ENCODE measurements at places on chromosomes 13 and 19.

DNA sequence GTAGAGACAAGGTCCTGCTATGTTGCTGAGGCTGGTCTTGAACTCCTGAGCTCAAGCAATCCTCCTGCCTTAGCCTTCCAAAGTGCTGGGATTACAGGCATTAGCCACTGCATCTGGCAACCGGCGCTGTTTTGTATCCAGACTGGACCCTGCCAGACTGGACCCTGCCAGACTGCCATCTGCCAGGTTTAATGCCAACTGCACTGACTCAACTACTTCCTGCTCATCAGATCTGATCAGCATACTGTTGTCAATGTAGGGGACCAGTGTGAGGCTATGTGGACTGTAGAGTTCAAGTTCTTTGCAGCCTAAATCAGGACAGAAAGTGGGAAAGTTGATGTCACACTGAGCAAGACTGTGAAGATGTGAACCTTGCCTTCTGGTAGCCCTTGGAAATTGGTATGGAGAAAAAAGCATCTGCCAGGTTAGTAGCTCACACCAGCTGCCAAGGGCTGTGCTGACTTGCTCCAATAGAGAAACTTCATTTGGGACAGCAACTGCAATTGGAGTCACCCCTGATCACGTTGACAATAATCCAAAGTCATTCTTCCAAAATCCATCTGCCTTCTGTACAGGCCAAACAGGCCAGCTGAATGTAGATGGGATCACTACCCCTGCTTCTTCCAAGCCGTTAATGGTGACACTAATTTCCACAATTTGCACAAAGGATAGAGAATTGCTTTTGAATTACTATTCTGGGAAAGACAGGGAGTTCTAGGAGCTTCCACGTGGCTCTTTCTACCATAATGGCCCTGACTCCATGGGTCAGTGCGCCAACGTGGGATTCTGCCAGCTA, 36.8 kb upstream of the ATP1A3 start:
- no peak for DNase-seq

- no peak for DNase-seq
These were observed 91.1 kb downstream of the RNASEH2B start for GRCh38 chr13:51000571-51001260.

- no peak for DNase-seq
These were observed 5.7 kb upstream of the TSPAN16 start for GRCh38 chr19:11290256-11290655.

DNA sequence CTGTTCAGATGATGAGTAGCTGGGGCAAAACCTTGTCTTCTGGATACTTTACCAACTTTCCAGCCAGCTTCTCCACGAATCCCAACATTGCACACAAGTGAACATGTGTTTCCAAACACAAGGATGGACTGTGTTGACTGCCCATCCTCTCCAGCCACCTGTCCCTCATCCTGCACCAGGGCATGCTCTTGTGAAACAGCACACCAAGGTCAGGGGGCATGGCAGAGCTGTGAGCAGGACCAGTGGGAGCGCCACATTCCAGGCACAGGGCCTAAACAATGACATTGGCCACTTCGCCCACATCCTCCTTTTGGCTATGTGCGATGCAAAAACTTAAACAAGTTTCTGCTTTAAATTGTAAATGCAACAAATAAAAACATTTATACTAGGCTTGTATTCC, 105.5 kb downstream of the IRS2 start:
- DNase-seq = no peak

- no peak for DNase-seq
These were observed 9.1 kb upstream of the DPP9 start for GRCh38 chr19:4732680-4733114.

- no peak for DNase-seq
These were observed 26.3 kb upstream of the UQCRFS1 start for GRCh38 chr19:29239213-29239776.

DNA sequence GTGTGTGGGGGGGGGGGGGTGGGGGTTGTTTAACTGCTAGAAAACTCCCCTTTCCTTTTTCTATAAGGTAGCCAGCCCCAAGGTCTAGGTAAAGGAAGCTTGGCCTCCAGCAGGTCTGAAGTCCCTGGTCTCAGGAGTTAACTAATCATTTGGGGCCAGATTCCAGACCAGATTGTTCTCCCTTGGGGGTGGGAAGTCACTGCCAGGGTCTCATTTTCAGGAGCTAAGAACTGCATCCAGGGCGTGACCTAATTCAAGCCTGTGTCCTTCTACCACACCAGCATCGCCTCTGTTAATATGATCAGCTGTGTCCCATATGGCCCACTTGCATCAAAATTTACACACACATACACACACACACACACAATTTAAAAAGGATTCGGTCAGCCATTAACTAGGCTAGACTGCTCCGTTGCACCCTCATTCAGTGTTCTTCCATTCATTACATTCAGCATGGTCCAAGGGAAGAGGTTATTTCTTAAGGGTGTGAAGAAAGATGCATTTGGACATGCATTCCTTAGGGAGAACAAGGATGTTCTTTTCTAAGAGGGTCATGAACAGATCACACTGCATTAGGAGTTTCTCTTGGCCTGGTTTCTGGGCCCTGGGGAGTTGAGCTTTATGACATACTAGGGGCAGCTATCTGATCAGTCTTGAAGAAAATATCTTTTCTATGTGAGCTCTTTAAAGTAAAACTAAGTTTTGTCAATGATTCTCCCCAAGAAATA, 91.0 kb downstream of the FGF14 start:
- DNase-seq = no peak

GRCh38 chr19:38245826-38246498, 10.2 kb downstream of the PPP1R14A start:
- no peak for DNase-seq

- DNase-seq = no peak
These were observed 5.4 kb downstream of the LINGO3 start for GRCh38 chr19:2302319-2303210.

- no peak for DNase-seq
These were observed 30.2 kb downstream of the PDCD5 start for GRCh38 chr19:32611161-32611560.

DNA sequence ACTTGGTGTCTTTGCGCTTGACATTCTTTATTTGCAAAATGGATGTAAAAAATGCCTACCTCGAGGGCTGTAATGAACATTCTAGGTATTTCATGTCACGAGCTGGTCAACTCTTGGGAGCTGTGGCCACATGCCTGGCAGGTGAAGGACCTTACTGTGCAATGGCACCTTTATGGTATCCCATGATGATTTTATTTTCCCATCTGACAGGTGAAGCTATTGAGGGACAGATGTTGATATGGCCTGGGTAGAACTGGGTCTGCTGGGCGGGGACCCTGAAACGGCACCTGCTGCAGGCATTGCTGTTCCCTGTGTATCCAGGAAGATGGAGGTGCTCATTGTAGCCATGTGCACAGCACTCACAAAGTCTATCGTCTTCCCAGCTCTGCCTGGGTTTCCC, 332.2 kb downstream of the TEX29 start:
- no peak for DNase-seq

DNA sequence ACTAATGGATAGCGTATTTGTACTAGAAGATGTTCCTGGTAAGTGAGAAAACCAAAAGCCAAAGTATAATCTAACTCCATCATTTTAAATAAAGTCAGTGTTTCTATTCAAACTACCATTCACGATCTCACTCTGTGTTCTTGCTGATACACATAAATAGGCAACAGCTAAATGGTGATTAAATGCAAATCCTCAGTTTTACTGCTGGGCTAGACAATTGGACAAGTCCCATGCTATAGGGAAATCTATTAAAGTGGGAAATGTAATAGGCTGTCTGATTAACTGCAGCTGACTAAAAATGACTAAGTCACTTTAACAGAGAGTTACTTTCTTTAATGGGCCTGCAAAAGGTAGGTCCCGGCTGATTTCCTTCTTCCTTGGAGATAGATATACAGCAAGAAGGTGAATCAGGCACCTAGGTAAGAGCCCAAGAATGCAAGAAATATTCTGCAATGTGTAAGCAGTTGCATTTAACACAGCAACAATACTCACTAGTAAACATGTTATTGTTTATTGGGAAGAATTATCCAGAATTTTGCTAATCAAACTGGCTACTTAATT, 298.4 kb downstream of the SLITRK6 start:
- DNase-seq = no peak

- no peak for DNase-seq
These were observed 102.0 kb downstream of the STARD13 start for GRCh38 chr13:33183431-33184111.

DNA sequence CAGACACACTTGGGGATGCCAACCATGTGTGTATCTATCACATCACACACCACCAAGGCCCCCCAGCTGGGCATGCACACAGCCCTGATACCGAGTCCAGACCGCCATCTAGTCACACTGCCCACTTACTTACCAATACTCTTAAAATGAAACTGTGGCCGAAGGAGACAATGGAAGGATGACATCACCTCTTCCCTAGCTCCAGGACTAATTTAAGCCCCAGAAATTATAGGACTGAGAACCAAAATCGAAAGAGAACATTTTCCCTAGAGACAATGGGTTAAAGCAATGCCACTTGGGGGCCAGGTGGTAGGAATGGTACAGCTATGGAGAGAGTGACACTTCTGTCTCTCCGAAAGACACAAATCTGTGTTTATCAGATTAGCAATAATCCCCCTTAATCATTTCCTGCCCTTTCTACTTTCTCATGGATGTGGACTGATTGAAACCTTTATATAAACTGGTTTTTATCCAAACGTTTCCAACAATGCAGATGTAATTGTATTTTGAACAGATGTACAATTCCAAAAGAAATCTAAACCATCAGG, 663 bp upstream of the GGACT start:
- no peak for DNase-seq

DNA sequence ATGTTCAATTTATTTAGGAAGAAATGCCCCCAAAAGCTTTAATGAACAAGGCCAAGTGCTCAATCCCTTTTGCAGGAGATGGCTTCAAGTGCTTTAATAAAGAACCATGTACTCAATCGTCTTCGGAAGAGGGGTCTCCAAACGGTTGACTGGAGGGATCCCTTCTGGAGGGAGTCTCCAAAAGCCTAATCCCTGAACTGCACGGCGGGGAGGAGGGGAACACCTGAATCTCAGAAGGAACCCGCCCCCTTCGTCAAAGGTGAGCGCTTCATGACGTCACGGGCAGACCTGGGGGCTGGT, 505 bp downstream of the PAF1 start:
- DNase-seq = no peak

DNA sequence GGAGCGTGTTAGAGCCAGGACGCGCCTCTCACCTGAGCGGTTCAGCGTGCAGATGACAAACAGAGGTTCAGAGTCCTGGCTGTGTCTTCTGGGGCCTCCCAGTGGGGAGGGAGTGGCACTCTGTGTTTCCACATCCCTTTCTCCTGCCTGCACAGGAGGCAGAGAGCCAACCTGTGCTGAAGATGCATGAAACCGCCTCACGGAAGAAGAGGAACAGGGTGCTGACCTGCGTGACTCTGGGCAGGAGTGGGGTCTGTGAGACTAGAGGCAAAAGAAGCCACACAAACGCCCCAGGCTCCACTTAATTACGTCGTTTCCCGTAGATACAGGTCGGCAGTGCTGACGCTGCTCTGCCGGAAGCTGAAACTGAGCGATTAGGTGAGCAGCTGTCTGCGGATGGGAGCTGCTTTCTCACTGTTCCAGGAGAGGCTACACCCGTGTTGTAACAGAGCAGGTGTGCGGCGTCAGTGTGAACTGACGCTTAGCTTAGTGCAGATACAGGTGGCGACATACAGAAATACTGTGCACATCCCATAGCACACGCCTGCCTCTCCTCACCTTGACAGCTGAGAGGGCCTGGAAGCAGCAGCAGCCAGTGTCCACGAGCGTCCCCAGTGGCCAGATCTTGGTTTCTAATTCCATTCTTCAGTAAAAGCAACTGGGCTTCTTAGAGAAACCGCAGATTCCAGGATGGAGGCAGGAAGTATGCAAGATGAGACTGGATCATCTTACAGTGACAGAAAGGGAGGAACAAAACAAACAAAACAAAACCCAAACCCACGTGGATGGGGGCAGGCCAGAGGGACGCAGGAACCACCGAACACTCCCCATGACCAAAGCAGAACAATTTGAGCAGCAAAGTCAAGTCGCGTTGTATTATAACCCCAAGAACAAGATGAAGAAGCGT, 37.7 kb upstream of the MCF2L start:
- peak; percentile 24 for DNase-seq

- peak; percentile 33 for DNase-seq
These were observed 17.6 kb downstream of the RANBP3 start for GRCh38 chr19:5960005-5961001.

GRCh38 chr13:75329723-75330122, 152.2 kb downstream of the TBC1D4 start:
- DNase-seq = no peak

- DNase-seq = peak; percentile 92
These were observed 5.1 kb downstream of the BBC3 start for GRCh38 chr19:47225746-47226425.

GRCh38 chr19:1206150-1206863, 729 bp downstream of the STK11 start:
- DNase-seq = no peak

- DNase-seq = peak; percentile 51
These were observed 5.3 kb upstream of the GPR183 start for GRCh38 chr13:99312493-99312883.

DNA sequence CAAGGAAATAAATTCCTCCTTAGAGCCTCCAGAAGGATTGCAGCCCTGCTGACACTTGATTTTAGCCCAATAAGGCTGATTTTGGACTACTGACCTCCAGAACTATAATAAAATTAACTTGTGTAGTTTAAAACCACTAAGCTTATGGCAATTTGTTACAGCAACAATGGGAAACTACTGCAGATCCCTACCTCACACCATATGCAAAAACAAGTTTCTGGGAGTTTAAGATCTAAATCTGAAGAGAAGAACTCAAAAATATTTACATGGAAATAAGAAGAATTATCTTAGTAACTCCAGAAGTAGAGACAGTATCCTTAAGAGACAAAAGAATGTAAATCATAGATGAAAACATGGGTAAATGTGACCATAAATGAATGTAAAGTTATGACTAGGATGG, 5.9 kb downstream of the ZNF575 start:
- DNase-seq = no peak

DNA sequence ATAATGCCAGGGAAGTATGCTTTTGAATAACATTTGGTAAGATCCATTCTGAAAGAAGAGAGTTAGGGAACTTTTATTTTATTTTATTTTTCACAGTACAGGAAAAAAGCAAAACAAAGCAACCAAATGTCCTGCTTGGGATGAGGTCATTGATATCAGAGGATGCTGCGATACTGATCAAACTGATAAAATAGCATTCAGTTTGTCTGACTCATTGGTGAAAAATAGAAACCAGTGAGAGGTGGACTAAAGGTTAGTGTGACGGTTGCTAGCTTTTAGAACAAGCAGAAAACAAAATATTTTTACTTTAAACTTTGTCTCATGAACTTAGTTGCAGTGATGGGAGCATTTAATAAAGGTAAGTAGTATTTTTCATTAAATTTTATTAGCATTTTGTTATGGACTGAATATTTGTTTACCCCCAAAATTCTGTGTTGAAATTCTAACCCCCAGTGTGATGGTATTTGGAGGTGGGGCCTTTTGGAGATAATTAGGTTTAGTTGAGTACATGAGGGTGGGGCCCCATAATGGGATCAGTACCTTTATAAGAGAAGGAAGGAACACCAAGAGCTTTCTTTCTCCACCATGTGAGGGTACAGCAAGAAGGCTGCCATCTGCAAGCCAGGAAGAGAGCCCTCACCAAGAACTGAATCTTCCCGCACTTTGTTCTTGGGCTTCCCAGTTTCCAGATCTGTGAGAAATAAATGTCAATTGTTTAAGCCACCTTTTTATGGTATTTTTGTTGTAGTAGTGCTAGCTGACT, 37.3 kb downstream of the ITGBL1 start:
- no peak for DNase-seq
